Suppressor macrophage treated with lipopolysaccharide for 4 hours (primary cell): ENCODE measurements at places on chromosomes 4 and X.
A peak's percentile ranks its signal among the peaks of the same experiment; 100 is the strongest.

DNA sequence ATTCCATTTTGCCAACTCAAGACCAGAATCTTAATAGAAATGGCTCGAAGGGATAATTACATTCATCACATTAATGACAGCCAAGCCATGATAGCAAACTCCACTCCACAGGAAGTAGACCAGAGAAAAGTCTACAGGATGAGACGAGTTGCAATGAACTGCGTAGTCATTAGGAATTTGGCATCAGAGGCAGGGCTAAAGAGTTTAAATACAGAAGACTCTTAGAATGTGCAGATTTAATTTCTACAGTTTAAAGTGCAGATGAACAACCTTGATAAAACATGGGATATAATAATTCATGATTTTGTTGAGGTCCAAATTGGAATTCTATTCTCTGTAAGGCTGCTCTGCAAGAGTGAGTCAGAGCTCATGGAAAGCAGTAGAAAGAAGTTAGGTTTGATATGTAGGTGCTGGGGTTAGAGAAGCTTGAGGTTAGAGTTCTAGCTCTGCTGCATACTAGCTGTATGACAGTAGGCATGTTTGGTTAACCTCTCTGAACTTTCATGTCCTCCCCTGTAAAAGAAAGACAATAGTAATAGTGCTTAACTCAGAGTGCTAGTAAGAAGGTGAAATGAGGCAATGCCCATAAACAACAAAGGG is 32.2 kb downstream of the LNX1 start:
- no peak for DNase-seq

- DNase-seq, result peak; percentile 93
Measured at GRCh38 chr4:38266616-38267015, 306.4 kb downstream of the PTTG2 start.

GRCh38 chr4:27019766-27020165 is 159.1 kb downstream of the STIM2 start:
- no peak for DNase-seq

- peak; percentile 22 for DNase-seq
Measured at GRCh38 chr4:88857588-88857987, 160.0 kb upstream of the NAP1L5 start.

GRCh38 chrX:15600049-15600448 is 711 bp downstream of the ACE2 start:
- no peak for DNase-seq

DNA sequence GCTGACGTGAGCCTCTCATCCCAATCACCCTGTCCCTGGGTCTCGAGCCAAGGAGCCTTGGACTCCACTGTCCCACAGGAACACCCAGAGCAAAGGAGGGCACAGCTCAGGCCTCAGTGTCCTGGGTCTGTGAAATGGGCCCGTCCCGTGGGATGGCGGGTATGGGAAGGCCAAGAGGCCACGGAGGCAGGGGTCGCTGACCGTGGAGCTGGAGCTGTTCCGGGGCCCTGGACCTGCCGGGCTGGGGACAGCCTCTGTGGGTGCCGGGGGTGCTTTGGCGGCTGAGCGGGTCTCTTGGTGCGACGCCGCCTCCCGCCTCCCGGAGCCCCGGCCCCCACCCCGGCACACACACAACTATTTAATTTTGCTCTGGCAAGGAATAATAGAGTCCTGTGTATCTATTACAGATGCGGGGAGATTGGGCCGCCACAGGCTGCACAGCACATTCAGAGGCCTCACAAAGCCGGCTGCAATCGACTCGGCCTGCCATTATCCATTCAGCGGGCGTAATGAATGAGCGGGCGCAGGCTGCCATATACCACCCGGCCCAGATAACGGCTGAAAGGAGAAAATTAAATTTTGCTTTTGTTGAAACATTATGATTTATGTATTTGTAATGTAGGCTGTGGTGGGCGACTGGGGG is 83.9 kb upstream of the NKX1-1 start:
- no peak for DNase-seq

GRCh38 chr4:88352062-88352740 is 26.5 kb upstream of the HERC6 start:
- no peak for DNase-seq

- no peak for DNase-seq
Measured at GRCh38 chrX:53732797-53733196, 46.3 kb upstream of the HUWE1 start.

- no peak for DNase-seq
Measured at GRCh38 chr4:35201403-35201802, 1042.9 kb downstream of the ARAP2 start.

DNA sequence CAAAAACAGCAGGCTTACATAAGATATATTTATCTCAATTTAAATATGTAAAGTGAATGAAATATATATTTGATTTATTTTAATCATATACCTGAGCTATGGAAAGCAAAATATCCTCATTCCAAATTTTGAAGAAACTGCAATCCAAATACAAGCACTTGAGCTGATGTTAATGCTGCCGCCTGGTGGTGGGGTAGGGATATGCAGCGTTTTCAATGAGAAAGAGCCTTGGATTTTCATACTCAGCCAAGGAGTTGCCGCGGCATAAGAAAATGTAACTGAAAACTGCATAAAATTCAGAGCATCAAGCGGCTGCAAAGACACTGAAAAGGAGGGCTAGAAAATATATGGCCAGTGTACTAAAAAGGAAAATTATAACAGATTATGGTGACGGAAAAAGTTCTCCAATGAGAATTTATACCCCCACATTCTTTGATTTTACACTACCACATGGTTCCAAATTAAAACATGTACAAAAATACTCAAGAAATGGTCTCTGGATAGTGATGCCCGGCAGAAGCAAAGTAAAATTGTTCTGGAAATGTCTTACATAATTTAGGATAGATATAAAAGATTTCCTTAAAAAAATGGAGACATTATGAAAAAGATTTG is 660.3 kb upstream of the PITX2 start:
- peak; percentile 60 for DNase-seq

DNA sequence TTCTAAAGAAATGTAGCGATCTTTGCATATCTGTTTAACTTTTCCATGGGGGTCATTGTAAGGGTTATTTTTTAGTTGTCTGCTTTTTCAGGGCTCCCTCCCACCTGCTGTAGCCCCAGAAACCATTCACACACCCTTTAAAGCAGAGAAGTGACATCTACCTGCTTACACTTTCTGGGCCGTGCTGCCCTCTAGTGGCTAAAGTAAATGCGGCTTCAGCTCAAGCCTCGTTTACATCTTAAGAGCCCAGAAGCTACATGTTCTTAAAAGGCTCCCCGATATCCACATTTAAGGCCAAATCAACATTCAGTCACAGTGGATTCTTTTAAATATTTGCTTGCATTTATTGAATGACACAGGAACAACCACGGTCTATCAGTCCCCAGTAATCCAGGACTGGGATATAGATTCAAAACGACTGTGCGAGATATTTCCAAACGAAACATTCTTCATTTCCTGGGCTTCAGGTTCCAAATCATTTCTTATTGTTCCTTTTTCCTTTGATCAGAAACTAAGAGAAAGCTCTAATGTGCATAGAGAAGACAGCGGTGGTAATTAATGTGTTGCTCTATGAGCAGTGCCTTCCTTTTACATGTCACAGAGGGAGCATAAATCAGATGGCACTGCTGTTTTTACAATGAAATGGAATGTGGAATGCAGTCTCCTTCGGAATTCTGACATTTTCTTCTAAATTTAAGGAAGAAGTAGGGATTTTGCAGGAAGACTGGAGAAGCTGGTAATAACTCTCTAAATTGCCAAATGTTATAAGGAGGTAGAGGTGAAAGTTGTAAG is 119.9 kb downstream of the RASGEF1B start:
- DNase-seq, result peak; percentile 76

DNA sequence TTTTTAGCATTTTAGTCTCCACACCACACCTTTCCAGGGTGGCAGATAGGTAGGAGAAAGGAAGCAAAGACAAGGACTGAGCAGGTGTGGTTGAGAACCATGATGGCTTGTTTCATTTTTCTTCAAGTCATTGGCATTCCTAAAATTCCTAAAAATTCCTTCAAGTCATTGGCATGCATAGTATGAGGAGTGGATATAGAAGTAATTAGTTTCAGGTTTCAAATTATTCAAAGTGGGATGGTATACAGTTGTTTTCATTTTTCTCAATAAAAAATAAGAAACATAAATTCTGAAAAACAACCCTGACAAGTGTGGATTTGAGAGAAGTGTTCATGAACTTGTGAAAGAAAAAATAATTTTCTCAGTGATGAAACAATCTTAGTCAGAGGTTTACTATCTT is 22.3 kb upstream of the HERC3 start:
- no peak for DNase-seq

DNA sequence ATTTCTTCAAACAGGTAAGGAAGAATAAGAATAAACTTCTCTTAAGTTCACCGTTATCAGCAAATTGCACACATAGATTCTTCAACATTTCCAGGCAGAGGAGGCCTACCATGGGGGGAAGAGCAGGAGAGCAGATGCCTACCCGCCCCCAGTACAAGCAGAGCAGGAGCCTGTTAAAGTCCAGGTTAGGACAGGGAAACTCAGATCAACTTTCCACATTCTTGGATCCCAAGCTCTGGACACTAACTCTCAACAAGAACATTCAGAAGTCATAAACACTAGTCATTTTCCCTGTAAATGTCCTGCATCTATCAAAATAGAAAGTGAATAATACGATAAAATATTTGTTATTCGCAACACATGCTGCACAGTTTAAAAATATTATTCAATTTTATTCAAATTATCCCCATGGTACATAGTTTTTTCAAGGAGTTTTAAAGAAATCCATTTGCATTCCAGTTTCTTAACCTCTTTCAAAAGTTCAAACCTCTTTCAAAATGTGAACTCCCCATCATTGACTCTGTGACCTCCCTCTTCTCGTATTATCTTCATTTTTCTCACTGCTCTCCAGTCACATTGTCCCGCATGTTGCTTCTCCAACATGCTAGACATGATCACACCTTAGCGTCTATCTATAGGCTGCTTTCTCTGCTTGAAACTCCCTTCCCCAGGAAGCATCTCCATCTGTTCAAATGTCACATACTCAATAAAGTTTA is 185.2 kb upstream of the NEIL3 start:
- DNase-seq, result no peak

- no peak for DNase-seq
Measured at GRCh38 chr4:7890635-7891393, 48.8 kb downstream of the AFAP1 start.

DNA sequence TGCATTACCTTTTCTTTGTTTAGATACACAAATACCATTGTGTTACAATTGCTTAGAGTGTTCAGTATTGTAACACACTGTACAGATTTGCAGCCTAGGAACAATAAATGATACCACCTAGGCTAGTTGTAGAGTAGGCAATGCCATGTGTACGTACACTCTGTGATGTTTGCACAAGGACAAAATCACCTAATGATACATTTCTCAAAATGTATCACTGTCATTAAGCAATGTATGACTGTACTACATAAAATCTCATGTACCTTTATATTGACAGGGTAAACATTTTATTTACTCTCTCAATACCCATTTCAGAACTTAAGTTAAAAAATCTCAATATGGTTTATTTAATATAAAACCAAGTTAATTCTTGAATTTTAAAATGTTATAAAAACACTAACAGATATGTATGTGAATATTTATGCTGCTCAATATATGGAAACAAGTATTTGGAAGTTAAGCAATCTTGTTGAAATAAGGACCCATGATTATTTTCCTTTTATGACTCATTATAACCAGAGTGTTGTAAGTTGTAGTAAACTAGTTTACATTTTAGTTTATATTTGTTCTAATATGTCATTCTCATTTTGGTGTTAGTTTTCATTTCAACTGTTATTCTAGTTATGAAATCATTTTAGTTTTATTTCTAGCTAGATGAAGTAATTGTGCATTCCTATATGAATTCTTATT is 409.2 kb downstream of the TLL1 start:
- no peak for DNase-seq

DNA sequence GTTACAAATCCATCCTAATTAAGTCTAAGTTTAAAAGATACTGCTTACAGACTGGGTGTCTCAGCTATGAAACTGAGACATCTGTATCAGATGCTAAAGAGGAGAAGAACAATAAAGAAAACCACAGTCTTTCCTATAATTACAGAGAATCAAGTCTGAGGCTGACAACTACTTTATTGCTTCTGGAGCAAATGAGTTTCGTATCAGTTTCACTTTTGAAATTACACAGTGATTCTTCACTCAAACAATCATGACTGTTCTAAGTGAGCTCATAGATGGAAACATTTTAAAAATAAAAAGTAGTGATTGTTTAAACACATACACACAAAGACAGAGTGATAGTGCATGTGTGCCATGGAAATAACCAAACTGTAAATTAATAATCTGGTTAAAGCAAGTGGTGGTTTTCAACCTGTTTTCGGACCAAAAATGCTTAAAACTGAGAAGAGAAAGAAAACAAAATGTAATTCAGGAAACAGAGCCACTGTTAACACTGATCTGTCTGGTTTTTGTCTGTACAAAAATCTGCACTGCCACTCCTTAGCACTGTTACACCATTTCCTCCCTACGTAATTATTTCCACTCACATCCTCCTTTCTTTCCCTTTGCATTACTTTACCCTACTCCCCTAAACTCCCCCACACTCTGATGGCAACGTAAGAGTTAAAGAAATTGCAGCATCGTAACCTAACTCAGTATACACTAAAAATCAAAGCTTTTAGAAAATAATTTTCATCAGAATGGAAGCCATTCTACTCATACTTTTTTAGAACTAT is 12.5 kb downstream of the RFC1 start:
- DNase-seq, result peak; percentile 82

DNA sequence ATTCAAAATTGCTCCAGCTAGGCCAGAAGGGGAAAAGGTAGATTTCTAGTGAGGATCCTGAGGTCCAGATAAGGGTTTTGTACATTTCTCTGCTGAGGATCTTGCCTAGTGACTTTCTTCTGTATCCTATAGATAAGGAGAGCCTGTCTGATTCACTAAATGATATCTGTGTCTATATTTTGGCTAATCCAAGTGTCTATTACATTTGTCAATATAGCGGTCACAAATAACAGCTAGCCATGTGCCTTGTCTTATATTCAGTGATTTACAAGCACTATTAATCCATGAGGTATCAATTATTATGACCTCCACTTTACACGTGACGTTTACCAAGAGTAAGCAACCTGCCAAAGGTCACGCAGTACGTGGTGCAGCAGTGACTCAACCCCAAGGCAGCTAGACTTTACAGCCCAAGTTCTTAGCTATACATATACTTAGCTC is 41.6 kb downstream of the TMEM165 start:
- no peak for DNase-seq

GRCh38 chr4:153222707-153223426 is 18.6 kb downstream of the TRIM2 start:
- DNase-seq, result peak; percentile 66

- DNase-seq, result no peak
Measured at GRCh38 chrX:38970074-38970473, 168.8 kb downstream of the MID1IP1 start.

DNA sequence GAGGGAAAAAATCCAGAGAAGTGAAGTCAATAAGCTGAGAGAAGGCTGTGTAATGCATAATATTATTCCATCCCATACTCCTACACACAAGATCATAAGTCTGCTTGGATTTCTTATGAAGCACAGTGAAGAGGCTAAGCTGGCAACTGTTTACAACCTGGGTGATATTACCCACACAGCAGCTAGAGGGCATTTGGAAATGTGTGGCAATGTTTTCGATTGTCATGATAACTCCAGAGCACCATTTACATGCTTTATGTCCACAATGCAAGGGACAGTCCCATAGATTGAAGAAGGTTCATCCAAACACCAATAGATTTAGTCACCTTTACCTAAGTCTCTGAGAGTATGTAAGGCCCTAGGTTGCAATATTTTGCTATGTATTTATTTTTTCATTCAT is 412.2 kb downstream of the PPP3CA start:
- DNase-seq, result no peak
